ENCODE measurements at places on chromosomes 11 and 22.

GRCh38 chr11:35584321-35584720 lies 33.9 kb upstream of the FJX1 start:
- DNase-seq, result no peak

DNA sequence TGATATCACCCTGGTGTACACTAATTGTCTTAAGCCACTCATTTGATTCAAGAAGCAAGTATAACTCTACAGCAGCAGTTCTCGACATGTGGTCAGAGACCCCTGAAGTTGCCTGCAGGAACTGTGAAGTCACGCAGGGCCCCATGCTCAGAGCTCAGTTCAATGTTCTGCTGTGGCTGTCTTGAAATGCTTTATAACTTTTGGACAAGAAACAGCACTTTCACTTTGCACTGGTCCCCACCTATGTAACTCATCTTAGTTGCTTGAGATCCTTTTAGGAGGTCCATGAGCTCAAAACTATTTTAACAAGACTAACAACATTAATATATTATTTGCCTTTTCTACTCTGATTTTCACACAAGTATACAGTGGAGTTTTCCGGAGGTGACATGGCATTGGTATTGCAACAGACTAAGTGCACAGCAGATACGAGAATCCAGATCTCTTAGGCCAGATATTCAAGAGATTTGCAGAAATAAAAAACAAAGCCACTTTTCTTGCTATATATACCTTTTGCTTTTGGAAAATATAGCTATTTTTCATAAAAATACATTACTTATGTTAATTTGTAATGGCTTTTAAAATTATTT lies 64.8 kb downstream of the PRR5L start:
- no peak for DNase-seq

GRCh38 chr22:27918341-27919221 lies 475 bp downstream of the PITPNB start:
- peak; percentile 52 for DNase-seq

GRCh38 chr11:118998822-118999221 lies 884 bp downstream of the CENATAC start:
- no peak for DNase-seq

- no peak for DNase-seq
Measured at GRCh38 chr11:23111527-23111926, 251.3 kb upstream of the CCDC179 start.

DNA sequence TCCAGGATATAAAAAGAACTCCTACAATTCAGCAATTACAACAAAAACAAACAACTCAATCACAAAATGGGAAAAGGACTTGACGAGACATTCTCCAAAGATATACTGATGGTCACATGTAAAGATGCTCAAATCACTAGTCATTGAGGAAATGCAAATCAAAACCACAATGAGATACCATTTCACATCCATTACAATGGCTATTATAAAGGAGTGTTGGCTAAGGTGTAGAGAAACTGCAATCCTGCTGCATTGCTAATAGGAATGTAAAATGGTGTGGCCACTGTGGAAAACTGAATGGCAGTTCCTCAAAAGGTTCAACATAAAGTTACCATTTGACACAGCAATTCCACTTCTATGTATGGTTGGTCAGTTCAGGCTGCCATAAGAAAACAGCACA lies 11.8 kb upstream of the TBCEL start:
- no peak for DNase-seq

GRCh38 chr11:129825380-129825779 lies 9.7 kb downstream of the TMEM45B start:
- DNase-seq, result peak; percentile 97

DNA sequence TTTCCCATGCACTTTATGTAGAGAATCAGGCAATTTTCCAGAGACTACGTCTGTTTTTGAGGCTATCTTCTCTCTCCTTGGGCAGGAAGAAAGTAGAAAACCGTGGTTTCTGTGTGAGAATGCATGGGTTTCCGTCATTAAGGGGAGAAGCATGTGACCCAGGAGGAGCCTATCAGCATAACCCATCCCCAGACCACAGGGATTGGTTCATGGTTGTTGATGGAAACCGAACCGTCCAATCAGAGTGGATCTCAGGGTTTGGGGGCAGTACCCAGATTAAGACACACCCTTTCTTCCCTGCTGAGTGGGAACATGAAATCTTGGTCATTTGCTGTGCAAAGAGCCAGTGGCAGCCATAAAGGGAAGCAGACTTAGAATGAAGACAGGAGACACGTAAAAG lies 517.8 kb downstream of the MN1 start:
- no peak for DNase-seq

GRCh38 chr11:129077191-129077590 lies 114.9 kb downstream of the ARHGAP32 start:
- DNase-seq, result no peak

DNA sequence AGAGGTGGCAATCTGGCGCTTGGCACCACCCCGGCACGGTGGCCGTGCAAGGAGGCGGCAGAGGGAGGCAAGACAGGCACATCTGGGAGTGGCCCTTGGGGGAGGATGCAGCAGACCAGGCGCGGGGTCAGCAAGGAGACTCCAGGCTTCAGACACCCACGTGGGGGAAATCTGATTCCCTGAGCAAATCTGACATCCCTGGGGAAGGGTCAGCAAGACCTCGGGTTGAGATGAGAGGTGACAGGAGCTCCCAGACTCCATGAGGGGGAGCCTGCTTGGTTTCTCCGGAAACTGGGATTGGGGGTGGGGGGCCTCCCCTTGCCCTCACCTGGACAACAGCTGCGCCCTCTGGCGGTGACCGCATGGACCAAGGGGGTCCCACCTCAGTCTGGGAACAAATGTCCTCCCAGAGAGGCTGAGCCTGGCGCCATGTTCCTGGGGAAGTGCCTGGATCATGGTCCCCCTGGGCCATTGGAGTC lies 4.0 kb upstream of the RCOR2 start:
- no peak for DNase-seq

- DNase-seq, result no peak
Measured at GRCh38 chr11:61632096-61632495, 48.1 kb upstream of the DAGLA start.

DNA sequence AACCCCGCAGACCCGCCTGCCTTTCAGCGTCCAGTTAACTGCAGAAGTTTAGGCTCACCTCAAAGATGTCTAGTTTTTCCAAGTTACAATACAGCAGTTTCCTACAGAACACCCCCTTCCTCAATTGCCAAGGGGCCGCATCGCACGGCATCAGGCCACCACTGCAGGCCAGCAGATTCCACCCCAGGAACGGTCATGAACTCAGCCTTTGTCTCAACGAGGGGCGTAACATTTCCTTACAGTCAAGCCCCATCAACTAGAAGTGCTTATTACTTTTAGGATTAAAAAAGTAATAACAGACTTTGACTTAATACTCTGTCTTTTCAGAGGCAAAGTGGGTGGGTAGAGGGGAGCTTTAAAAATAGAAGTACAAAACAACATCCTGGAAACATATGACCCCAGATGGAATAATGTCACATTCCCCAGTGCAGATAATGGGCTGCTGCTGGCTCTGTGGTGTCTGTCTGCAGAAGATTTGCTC lies 36.3 kb downstream of the PPP2R1B start:
- DNase-seq, result no peak

GRCh38 chr11:99759787-99760186 lies 739.0 kb downstream of the CNTN5 start:
- DNase-seq, result no peak

GRCh38 chr22:37967147-37967546 lies 13.6 kb downstream of the POLR2F start:
- DNase-seq, result no peak

DNA sequence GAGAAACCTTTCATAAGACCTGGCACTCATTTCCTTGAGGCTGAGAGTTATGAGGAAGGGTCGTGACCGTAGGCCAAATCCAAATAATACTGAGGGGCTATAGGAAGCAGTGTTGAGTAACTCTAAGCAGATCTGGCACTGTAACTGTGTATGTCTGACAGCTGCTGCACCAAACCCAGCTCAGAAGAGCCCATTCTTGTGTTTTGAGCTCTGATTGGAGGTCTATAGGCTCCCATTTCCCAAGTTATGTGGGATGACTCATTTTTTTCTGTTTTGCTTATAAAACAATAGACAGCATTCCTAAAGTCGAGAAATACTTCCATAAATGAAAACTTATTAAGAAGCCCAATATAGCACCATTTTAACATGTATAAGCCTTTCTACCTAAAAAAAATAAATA lies 645.8 kb downstream of the DLG2 start:
- DNase-seq, result no peak

GRCh38 chr22:42648368-42649245 lies 585 bp downstream of the CYB5R3 start:
- peak; percentile 42 for DNase-seq

DNA sequence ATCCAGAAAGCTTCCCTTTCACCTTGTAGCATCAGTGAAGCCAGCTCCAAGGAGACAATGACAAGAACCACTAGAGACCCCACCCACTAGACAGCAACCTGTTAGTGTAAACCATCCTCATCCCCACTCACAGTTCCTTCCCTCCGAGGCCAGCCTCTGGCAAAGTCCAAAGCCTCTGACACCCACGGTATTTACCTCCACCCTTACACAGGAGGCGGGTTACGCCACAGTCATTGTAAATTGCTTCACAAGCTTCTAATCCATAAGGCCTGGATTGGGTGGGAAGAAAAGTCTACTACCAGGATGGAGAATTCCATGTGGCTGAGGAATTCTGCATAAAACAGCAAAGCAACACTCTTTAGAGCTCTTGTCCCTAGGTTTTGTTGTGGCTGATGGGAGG lies 287.4 kb downstream of the BUD13 start:
- DNase-seq, result no peak

GRCh38 chr11:23564370-23564769 lies 704.1 kb upstream of the CCDC179 start:
- no peak for DNase-seq

DNA sequence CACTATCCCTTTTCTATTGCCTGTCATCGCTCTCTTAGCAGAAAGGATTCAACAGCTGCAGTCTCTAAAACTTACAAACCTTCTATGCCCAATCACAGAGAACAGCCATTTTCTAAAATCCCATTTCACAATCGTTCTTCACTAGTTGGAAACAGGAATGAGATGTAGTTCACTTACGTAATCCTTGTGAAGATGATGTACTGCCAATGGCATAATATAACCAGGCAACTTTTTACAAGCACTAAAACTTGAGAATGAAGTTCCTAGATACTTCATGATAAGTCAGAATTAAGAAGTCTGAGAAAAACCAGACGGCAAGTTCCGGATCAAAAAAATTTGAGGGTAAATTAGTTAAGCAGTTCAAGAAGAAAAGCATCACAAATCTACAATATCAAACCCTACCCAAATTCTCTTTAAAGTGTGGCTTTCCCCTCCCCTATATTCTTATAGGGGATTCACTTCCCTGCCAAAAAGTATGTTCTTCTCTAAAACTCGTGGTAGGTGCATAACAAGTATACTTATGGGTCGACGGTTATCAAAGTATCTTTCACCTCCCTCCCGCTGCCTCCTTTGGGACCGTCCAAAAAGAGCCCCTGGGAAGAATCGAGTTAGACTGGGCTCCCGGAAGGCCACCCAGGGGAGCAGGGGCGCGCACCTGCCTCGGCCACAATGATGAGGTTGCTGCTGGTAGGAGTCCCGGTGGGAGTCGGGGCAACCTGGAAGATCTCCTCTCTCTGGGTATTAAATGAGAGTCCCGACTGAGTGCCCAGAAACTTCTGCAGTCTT lies 666 bp downstream of the MSANTD4 start:
- peak; percentile 78 for DNase-seq

GRCh38 chr22:37624017-37624365 lies 15.4 kb downstream of the GGA1 start:
- DNase-seq, result no peak

- DNase-seq, result no peak
Measured at GRCh38 chr11:5608808-5609207, 12.4 kb downstream of the TRIM6 start.

DNA sequence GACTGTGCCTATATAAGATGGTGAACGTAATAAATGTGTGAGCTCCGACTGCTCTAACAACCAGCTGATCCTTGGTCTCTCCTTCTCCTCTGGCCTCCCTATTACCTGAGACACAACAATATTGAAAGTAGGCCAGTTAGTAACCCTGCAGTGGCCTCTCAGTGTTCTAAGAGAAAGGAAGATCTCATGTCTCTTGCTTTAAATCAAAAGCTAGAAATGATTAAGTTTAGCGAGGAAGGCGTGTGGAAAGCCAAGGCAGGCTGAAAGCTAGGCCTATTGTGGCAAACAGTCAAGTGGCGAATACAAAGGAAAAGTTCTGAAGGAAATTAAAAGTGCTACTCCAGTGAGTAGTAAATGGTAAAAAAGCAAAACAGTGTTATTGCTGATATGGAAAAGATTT lies 39.5 kb downstream of the HIPK3 start:
- DNase-seq, result no peak

- DNase-seq, result peak; percentile 73
Measured at GRCh38 chr11:93545566-93545965, 2.4 kb upstream of the SMCO4 start.

- no peak for DNase-seq
Measured at GRCh38 chr11:88307749-88308425, 29.6 kb downstream of the CTSC start.

DNA sequence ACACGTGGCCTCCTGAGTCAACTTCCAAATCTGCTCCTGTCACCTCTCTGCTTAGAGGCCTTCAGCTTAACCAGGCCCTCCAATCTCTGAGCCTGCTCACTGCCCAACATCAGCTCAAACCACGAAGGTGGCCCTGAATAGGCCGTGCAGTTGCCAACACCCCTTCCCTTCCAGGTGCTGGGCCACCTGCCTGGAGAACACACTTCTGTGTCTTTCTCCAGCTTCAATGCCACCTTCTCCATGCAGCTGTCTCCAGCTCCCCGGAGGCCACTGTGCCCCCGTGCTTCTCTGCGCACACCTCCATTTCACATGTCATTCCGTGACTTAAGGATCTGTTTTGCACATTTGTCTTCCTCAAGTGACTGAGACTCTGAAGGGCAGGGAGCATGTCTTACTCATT lies 5.3 kb downstream of the RELA start:
- DNase-seq, result no peak

GRCh38 chr11:130237282-130238006 lies 77.3 kb downstream of the ZBTB44 start:
- no peak for DNase-seq

- no peak for DNase-seq
Measured at GRCh38 chr11:72584939-72585597, 89.2 kb downstream of the PDE2A start.

DNA sequence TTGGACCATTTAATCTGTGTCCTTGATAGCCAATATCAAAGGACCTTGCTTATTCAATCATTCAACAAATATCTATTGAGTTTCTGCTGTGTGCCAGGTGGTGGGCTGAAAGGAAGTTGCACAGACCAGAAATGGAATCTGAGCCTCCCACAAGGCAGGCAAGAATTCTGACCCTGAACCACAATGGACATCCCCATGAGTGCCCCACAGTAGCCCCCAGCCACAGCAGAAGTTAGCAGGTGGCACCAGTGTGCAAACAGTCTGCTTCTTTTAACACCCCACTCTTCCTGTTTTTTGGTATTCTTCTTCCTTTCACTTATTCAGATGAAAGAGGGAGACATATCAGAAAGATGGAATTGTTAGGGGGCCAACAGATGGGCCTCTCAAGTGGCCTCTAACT lies 12.2 kb upstream of the SERPING1 start:
- DNase-seq, result peak; percentile 9

All from inflammatory macrophage (primary cell).